ENCODE measurements at places on chromosomes 11 and 22.

GRCh38 chr22:45154383-45154782 is 9.3 kb upstream of the NUP50 start:
- DNase-seq = no peak

GRCh38 chr11:94758666-94759065 is 9.5 kb upstream of the AMOTL1 start:
- no peak for DNase-seq

- DNase-seq = no peak
Observed at GRCh38 chr22:50678651-50679521, 6.3 kb downstream of the SHANK3 start.

GRCh38 chr11:118606157-118606843 is 1.1 kb upstream of the PHLDB1 start:
- DNase-seq = no peak

DNA sequence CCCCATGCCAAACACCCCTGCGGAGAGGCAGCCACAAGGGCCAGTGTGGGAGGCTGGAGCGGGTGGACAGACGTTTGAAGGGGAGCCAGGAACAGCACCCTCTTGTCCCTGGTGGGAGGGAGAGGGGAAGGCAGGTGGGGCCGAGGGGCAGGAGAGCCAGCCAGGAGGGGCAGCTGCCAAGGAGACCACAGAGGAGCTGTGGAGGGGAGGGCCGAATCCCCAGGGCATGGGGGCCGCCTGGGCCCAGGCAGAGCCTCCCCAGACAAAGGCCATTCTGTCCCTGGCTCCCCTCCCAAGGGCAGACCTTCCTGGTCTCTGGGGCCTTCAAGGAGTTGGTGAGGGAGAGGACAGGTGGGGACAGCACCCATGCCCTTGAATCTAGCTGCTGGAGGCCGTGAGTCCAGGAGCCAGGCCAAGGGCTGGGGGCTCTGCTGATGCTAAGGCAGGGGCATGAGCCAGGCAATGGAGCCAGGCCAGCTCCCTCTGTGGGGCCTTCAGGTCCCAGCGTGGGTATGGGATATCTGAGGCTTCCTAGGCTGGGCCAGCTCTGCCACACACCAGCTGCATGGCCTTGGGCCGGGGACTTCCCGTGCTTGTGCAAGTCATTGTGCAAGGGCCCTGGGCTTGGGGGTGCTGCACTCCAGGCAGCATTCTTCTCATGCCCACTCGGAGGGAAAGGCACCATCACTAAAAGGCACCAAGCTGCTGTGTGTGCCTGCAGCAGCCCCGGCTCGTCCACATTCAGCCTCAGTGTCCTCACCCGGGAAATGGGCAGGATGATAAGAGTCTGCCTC is 11.4 kb downstream of the EMID1 start:
- DNase-seq = no peak

DNA sequence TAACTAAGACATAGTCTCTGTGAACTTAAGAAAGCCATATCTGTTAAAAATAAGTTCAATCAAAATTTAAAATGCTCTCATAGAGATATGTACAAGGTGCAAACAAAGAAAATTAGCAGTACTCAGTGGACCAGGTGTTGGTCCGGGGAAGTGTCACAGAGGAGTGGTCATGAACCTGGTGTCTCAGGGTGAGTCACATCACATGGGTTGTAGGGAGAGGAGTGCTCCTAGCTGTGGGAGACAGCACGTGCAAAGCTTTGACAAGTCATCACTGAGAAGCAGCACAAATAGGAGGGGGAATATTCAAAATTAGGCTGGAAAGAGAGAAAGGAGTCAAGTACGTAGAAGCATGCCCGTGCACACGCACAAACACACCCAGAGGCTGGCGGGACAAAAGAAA is 438.1 kb downstream of the NTM start:
- no peak for DNase-seq

- DNase-seq = peak; percentile 9
Observed at GRCh38 chr11:3099178-3099577, 42.0 kb upstream of the CARS1 start.

GRCh38 chr11:34788642-34789041 is 127.5 kb downstream of the APIP start:
- DNase-seq = no peak

DNA sequence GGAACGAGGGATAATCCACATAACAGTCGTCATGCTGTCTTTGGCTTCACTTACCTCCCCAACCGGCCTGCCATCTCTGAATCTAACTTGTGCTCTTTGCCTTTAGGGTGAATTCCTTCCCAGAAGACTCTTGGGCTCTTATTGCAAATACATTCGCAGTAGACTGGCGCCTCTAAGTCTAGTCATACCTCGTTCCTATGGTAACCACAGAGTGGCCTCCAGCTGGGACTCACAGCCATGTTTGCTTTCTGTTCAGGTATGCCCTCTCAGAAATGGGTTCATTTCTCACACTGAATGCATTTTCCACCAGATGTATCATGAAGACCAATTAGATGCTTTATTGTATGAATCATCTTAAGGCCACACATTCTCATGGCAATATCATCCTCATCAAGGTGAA is 112.7 kb downstream of the FAR1 start:
- no peak for DNase-seq

GRCh38 chr22:38383417-38383816 is 66.2 kb upstream of the CSNK1E start:
- DNase-seq = no peak
